ENCODE measurements at places on chromosomes 3 and 15.

DNA sequence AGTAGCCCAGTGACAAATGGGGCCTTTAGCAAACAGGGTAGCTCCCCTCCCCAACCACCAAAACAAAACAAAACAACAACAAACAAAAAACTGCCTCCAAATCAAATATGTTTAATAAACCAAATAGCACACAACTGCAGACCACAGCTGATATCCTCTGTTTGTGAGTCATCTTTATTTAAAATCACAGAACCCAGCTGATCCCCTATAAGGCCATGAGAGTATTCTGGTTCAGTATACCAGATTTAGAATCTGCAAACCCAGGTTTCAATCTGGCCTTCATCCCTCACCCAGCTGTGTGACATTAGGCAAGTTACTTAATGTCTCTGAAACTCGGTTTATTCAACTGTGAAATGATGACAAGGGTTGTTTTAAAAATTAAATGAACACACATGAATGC lies 124.5 kb downstream of the SUCLG2 start:
- DNase-seq = no peak

DNA sequence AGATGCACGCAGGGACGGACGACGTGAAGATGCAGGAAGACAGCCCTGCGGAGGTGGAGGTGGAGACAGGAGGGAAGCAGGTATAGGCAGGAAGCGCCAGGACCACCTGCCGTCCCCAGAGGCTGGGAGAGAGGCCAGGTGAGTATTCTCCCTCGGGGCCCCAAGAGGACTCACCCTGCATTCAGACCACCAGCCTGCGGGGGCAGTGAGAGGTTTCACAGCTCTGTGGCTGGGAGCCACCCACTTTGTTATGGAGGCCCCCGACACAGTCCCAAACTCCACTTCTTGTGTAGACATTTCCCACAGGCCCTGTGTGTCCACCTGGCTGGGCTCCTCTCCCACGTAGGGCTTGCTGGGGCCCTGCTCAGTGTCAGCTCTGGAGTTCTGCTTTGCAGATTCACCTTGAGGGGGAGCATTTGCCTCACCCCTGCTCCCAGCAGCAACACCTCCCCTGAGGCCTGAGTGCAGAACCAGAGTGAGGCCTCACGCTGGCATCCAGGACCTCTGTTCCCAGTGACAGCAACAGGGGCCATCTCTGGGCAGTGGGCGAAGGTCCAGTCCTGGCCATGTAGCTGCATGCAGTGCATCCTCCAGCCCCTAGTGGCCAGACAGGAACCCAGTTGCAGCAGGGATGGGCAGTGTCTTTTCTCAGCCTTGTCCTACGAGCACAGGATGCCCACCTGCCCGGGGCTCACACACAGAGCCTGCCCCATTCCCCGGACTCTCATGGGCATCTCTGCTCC lies 119.4 kb upstream of the IQSEC1 start:
- peak; percentile 35 for DNase-seq

DNA sequence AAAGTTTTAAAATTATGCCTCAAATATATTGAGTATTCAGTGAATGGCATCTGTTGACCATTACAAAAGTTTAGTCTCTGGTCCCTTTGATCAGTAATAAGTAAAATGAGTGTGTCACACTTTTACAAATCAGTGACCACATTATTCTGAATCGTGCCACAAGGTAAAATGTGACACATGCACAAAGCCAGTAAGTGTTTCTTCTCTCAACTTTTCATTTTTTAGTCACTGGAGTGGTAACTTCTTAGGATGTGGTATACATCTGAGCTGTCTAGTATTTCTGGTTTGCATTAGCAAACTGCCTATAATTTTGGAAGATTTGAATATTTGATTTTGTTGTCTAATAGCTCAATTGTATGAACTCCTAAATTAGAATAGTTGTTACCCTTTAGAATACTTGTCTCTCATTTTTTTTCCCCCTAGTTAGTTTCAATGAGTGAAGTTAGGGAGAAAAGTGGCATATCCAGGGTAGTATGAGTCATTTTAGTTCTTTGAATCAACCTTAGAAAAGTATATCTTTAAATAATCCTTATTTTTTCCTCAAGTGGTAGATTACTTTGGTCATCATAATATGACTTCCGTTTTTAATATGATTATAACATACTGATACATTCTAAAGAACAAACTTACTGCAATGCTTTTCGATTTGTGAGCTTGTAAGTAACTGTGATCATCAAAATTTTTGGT lies 18.1 kb downstream of the DNAJC13 start:
- DNase-seq = no peak

DNA sequence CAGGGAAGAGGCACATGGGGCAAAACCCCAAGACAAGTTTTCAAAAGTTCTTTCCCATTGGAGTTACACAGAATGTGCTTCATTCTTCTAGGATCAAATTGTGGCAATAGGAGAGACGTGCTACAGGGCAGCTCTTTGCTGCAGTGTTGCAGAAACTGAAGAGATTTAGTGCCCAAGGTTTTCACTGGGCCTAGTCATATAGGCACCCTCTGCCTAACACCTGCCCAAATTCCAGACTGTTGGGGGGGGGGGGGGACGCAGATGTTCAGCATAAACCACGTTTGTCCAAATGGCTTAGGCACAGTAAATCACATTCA lies 346.8 kb upstream of the ZNF717 start:
- DNase-seq = no peak

DNA sequence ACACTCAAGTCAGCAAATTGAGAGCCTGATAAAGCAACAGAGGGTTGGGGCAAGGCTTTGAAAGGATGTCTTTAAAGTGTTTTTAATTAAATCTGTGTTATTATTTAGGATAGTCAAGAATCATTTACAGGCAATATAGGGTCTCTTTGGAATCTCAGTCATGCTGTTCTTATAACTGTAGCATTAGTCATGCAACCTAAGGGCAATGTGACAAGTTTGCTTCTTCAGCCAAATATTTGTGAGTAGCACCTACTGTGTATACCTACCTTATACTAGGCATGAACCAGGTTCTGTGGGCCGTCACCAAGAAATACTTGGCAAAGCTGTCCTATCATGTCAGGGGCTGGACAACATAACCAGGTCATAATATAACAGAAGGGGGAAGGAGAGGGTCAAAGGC lies 184.6 kb upstream of the TRIM42 start:
- DNase-seq = no peak

Measured in HepG2 (cell line).